ENCODE measurements at places on chromosomes 16 and 17.

DNA sequence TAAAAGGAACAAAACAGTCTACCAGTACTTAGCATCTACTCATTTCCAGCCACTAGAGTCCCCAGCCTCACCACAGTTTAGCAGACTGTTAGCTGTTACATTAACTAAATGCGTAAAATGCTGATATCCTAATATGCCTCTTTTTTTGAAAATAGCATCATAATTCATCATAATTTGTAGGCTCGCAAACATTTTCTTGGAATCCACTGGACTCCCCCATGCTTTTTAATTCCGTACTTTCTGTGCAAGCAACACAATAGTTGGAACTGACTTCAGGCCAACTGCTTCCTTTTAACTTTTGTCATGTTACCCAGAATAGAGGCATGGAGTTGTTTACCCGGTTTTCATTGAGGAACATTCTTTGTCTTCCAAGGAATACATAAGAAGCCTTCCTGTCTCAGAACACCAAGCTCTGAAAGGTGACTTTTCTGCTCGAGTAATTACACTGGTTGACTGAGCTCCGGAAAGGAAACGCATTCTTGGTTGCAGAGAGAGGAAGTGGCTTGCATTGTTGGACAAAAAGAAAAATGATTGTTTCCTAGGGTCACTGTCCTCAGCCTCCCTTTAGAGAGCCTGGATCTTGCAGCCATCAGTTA is 30.9 kb upstream of the SEC14L1 start:
- DNase-seq, result no peak

- DNase-seq, result peak; percentile 74
These were observed 219.2 kb downstream of the RBFOX3 start for GRCh38 chr17:79391376-79392233.

GRCh38 chr16:12149971-12150370 is 173.4 kb downstream of the SNX29 start:
- no peak for DNase-seq

GRCh38 chr16:11323551-11324336 is 21.5 kb upstream of the RMI2 start:
- DNase-seq, result no peak

DNA sequence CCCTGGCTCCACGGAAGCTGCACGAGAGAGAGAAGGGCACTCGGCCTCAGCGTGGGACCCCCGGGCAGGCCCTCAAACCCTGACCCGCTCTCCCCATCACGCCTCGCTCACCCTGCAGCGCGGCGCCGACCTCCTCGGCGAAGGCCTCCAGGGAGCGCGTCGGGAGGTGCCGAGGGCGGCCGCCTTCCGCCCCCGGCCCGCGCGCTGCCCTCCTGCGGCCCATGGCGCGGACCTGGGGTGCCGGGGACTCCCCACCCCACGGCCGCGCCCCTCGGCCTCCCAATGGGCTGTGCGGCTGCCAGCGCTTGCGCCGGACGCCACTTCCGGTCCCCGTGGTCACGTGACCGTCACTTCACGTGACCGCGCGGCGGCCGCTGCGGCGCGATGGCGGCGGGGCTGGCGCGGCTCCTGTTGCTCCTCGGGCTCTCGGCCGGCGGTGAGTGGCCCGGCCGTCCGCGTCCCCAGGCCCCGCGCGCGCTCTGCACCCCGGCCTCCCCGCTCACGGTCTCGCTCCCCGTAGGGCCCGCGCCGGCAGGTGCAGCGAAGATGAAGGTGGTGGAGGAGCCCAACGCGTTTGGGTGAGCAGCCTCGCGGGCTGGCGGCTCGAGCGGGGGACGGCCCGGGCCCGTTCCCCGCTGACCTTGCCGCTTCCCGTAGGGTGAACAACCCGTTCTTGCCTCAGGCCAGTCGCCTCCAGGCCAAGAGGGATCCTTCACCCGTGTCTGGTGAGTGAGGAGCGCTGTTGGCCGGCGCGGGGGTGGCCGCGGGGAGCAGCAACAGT is at the start of the genes GNPTG and TSR3:
Gene GNPTG, plus strand, starts transcription at position 350 of the 781 bp plus-strand sequence. Its CDS starts 35 bp downstream, at position 385.
Gene TSR3, minus strand, starts transcription at position 297 of the 781 bp plus-strand sequence. Its CDS starts 74 bp downstream, at position 223.
- peak; percentile 89 for DNase-seq

GRCh38 chr17:16988749-16989229 is 16.9 kb upstream of the TNFRSF13B start:
- peak; percentile 31 for DNase-seq

- peak; percentile 14 for DNase-seq
These were observed 38.3 kb upstream of the NAT9 start for GRCh38 chr17:74814453-74814852.

GRCh38 chr17:59534583-59534982 is 30.8 kb upstream of the DHX40 start:
- no peak for DNase-seq

DNA sequence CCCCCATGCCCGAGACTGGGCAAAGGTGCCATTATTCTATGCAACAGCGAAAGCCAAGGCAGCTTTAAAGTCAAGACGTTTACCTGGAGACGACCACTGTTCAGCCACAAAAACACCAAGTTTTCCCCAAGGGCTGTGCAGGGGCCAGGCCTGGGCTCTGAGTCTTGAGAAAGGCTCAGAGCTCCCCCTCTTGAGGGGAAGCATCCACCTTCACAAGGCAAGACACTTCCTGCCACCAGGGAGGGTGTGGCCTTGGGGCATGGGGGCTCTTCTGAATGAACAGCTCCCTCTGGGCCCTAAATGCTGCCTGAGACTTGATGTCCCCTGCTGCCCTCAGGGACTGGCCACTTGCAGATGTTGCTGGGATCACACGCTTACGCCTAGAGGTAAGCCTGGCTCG is 26.5 kb downstream of the PDIA2 start:
- no peak for DNase-seq

GRCh38 chr16:89338863-89339262 is 121.4 kb downstream of the ZNF778 start:
- no peak for DNase-seq

GRCh38 chr16:73150786-73151185 is 102.9 kb upstream of the ZFHX3 start:
- no peak for DNase-seq

- no peak for DNase-seq
These were observed 7.2 kb upstream of the EIF4A3 start for GRCh38 chr17:80154166-80154565.

DNA sequence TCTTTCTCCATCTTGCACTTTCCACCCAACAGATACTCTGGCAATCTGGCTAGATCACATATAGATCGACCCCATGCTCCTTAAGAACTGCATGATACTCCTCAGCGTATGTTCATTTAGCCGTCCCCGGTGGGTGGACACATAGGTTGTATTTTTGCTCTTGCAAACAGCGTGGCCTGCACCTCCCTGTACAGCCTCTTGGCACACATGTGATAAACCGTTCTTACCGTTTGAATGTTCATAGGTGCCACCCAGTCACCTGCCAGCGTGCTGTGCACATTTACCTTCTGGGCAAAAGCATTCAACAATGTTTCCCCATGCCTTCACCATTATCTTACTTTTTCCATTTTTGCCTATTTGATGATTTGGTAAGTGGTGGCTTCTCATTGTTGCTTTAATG is 6.2 kb downstream of the TNP2 start:
- no peak for DNase-seq

- DNase-seq, result no peak
These were observed 2.6 kb upstream of the ALG1 start for GRCh38 chr16:5069048-5069447.

- DNase-seq, result no peak
These were observed 1.5 kb upstream of the KRTAP3-1 start for GRCh38 chr17:41010441-41010840.

GRCh38 chr17:65527857-65528591 is 33.4 kb downstream of the AXIN2 start:
- no peak for DNase-seq

DNA sequence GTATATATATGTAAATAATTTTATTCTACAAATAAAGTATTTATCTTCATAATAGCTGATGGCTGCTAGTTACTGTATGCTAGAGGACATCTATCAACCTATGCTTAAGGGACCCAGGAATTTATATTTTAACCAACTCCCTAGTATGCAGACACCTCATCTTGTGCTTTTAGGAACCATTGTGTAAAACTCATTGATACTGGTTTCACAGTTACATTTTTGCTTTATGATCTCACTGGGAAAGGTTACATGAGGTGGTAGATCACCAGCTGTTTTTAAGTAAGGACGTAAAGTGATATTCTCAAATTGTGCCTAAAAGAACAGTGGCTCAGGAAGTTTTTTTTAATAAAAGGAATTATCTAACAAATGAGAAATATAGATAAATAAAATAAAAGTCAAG is 56.4 kb downstream of the VMP1 start:
- no peak for DNase-seq

DNA sequence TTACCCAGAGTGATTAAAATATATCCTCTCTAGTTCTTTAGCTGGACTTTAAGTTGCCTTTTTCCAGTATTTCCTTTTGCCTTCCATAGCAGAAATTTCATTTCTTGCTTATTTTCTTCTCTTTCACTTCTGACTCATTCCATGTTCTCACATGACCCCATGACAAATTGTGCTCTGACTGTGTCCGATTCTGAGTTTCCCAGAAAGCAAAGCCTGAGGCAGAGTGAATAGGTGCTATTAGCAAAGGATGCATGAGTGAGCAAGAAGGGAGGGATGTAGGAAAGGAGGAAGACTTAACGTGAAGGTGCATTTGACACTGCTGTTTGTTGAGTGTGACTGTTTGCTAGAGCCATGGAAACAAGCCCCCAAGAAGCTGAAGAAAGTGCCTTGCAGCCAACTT is 82.6 kb upstream of the CNTNAP4 start:
- DNase-seq, result no peak

DNA sequence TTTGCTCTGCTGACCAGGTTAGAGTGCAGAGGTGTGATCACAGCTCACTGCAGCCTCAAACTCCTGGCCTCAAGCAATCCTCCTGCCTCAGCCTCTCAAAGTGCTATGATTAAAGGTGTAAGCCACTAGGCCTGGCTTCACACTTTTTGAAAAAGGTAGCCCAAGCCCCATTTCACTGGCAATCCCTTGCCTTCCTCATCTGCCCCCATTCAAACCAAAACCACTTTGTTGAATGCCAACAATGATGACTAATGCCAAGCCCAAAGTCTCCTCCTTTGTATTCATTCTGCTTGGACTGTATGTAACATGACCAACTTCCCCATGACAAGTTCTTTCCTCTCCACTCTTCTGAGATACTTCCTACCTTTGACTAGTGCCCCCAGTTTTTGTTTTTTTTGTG is 33.1 kb downstream of the N4BP1 start:
- DNase-seq, result peak; percentile 37

- DNase-seq, result peak; percentile 32
These were observed 65.4 kb downstream of the MRC2 start for GRCh38 chr17:62692721-62693431.

GRCh38 chr17:68981288-68981687 is 26.1 kb upstream of the ABCA8 start:
- no peak for DNase-seq

- DNase-seq, result no peak
These were observed 7.3 kb downstream of the NEUROD2 start for GRCh38 chr17:39600288-39600996.

DNA sequence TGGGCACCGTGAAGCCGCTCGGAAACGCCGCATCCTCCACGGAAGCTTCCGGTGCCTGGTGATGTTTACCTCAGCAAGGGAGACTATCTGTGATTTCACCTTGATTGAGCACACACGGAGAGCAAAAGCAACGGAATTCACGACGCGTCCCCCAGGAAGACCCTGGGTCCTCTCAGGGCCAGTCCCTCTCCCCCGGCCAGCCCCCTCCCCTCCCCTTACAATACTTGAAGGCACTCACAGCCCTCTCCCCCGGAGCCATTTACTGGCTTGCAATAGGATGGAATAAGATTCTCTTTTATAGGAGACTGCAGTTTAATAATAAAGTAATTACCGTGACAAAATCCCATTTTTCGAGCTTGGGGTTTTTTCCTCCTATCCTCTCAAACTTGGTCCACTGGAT is 104.7 kb downstream of the ENGASE start:
- DNase-seq, result no peak

- DNase-seq, result no peak
These were observed 85.9 kb upstream of the SMURF2 start for GRCh38 chr17:64747938-64748540.

DNA sequence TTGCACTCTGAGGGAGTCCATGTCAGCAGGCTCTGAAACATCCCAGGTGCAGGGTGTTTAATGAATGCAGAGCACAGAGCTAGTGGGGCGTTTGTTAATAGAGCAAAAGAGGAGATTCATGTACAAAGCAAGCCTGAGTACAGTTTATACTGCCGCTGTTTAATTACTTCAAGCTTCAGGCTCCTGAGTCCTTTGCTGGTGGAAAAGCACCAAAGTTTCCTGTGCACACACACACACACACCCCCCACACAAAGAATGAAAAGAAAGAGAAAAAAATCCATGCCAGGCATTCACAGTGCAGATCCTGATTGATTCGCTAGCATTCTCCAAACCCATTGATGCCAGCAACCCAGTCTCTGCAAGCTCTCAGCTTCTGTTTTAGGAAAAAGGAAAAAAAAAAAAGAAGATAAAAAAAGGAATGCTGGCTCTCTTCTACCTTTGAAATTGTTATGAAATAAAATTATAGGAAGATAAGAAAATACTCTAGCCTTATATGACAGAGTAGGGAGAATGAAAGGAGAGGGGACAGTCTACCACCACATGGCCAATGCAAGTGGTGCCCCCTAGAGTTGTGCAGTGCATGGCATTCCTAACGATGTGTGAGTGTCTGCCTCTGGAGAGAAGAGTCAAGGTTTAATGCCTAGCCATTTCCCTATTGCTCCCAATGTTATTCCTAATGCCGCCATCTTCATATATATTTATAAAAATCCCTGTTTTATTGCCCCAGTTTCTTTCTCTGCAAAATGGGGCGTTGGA is 216.5 kb downstream of the TMEM114 start:
- DNase-seq, result no peak

All from stimulated activated CD4-positive, alpha-beta T cell treated with anti-CD3 and anti-CD28 coated beads, Interleukin-15, amount 100 ng/mL, for 24 hours (primary cell).